Cardiac muscle cell (in vitro differentiated cells and primary cell): ENCODE measurements at places on chromosomes 12 and 14. TPM values are rescaled to one million over a fixed set of nuclear protein-coding genes. Genes with fewer than 3 reads are reported as not detected.

The FCF1 gene
- 21.9 and 23.9 TPM in 2 replicates for total RNA-seq

The FGF23 gene
- 0.86 and 2.4 TPM in 2 replicates for total RNA-seq

GRCh38 chr12:60035835-60036234 is 440.0 kb downstream of the SLC16A7 start:
- DNase-seq: no peak

DNA sequence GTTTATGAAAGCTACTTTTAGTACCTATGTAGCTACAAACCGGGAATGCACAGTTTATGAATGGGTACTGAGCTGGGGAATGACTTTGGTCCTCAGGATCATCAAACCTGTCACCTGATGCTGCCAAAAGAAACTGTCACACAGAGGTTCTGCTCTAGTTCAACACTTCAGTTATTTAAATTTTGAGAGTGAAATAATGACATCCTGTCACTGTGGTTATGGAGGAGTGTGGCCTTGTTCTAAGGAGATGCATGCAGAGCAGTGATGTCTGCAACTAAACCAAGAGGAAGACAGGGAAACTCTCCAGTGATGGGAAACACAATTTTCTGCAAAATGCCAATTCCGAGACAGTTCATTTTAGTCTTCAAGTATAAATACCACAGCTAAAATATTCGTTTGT is 4.8 kb upstream of the AEBP2 start:
- no peak for DNase-seq

DNA sequence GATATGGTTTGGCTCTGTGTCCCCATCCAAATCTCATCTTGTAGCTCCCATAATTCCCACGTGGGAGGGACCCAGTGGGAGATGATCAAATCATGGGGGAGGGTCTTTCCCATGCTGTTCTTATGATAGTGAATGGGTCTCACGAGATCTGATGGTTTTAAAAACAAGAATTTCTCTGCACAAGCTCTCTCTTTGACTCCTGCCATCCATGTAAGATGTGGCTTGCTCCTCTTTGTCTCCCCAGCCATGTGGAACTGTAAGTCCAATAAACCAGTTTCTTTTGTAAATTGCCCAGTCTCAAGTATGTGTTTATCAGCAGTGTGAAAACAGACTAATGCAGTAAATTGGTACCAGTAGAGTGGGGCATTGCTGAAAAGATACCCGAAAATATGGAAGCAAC is 146.2 kb downstream of the DPF3 start:
- no peak for DNase-seq

DNA sequence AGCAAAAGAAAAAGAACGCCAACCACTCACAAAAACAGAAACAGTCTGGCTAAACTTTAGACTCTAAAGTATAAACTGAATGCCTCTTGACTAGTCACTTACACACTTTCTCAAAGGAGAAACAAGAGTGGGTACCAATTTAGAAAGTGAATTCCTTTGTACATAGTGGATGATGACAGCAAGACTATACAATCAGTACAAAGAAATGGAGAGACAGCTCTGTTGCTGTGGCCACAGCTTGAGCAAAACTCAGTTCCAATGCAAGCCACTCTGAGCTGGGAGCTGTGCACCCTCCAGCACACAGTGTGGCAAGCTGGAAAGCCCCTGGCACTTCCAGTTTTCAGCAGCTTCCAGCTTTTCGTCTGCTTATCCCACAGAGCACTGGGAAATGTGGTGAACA is 21.7 kb downstream of the NT5DC3 start:
- no peak for DNase-seq

GRCh38 chr12:124506145-124506831 is 61.1 kb downstream of the NCOR2 start:
- DNase-seq: no peak

DNA sequence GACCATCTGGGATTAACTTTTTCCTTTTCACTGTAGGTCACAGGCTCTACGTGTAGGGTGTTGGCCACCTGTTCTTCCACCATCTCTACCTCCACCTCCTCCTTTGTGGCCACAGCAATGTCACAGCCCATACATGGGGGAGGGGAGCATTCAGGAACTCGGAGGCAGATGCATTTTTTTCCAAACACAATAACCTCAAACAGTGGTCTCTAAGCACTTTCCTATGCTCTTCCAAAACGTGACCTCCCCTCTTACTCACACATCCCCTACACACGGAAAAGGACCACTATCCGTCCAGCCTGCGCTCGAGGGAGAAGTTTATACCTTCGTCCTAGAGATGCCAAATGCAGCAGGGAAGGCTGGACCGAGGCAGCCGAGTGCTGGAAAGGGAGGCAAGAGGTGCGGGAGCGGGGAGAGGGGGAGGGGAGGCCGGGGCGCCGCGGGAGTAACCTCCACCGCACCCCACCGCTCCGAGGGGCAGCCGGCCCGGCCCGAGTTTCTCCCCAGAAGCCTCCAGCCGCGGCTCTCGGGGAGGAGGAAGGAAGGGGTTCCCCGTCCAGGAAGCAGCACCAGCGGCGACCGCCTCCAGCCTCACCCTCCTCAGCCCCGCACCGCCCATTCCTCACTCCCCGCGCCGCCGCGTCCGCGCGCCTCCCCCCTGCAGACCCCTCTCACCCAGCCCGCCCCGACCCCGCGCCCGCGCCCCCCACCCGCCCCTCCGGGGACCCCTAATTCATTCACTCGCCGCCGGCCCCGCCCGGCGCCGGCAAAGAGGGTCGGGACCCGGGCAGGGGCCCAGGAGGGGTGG is 594 bp downstream of the KRAS start:
- peak; percentile 55 for DNase-seq

DNA sequence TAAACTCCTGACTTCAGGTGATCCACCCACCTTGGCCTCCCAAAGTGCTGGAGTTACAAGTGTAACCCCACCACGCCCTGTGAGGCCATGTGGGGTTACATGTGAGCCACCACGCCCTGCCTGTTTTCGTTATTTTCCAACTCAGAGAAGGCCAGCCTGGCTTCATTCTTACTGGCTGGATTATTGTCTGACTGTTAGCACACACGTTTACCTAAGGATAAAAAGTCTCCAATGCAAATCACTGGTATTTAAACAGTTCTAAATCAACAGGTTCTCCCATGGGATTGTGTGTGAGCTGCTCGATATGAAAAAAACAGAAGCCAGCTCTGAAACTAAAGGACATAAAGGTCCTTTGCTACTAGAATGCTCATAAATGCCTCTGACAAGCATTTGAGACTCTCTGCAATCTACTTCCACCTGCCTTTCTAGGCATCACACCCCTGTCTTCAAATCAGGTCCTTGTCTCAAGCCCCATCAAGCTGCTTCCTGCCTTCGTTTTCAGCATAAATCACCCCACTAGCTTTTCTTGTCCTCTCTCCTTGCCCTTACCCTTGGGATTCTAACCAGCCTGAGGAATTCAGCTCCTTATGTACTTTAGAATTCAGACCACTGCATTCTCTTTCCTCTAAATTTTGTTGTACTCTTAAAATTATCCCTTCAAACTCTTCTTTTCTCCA is 265.0 kb downstream of the DUSP6 start:
- DNase-seq: no peak

GRCh38 chr12:47844264-47845019 is 24.7 kb upstream of the HDAC7 start:
- no peak for DNase-seq

GRCh38 chr12:39441963-39442830 is 723 bp downstream of the KIF21A start:
- peak; percentile 61 for DNase-seq
